Esophagus muscularis mucosa (tissue), 4 donors: ENCODE measurements at places on chromosomes 5 and 9. TPM values are rescaled to one million over a fixed set of nuclear protein-coding genes. Genes with fewer than 3 reads are reported as not detected.

DNA sequence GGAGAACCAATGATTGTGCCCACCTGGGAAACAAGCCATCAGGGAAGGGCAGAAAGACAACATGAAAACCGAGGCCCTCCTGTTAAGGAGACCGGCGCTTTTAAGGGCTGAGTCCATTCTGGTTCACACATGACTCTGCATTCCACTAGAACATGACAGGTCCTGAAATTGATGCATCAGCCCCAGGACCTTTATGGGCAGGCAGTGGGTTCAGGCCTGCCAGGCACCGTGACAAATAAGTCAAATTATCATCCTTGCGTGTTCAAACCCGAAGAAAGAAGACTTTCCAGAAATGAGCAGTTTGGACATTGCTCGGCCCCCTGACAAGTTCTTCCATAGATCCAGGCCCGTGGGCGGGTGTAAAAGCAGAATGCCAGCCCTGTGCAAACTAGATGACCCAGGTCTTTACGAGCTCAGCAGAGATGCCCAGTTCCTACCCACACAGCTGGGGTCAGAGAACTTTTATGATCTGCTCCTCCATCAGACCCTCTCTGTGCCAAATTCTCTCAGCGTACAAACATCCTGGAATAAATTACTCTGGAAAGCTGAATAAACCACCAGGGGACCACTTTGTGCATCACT lies 295.5 kb upstream of the WWC1 start:
- no peaks in the 10 kb centered on the region for H3K27me3 ChIP-seq
- H3K27ac ChIP-seq = no peak overlapping the region
- H3K4me1 ChIP-seq = no peaks in the 10 kb centered on the region

GRCh38 chr5:98816582-98817222 lies 43.2 kb downstream of the RGMB start:
- H3K4me3 ChIP-seq = no peak overlapping the region
- no peaks in the 10 kb centered on the region for H3K36me3 ChIP-seq
- DNase-seq = no peak
- no peak overlapping the region for H3K27ac ChIP-seq
- no peaks in the 10 kb centered on the region for H3K27me3 ChIP-seq

DNA sequence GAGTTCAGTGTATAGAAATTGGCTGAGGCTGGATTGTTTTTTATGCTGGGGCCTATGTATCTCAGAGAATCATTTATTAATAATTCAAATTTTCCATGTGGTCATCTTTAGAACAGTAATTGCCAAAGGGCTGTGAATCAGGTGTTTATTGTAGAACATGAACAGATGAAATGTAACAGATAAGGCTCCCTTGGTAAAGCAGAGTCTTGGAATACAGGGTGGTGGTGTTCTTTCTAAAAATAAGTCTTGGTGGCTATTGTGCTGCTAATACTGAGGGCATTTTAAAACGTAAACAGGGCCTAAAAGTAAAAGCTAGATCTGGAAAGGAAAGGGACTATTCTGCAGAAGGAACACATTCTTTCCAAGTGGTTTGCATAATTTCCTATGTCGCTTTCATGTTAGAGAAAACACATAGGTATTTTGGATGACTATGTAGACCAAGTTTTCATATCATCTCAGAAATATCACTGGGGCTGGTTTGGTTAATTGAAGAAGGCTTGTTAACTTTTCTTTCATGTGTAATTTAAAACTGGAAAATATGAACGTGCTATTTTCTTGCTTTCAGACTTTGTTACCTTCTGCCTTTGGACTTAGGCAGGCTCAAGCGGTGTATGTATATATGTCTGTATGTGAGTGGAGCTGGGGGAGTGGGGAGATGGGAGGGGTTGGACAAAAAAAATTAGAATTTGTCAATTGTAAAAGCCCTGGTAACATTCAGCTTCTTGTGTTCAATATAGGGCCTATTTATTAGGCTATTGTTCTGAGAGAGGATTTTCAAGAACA lies 119.9 kb upstream of the ANKRD55 start:
- no peaks in the 10 kb centered on the region for H3K27me3 ChIP-seq
- H3K4me3 ChIP-seq = no peak overlapping the region
- H3K27ac ChIP-seq = no peak overlapping the region
- H3K4me1 ChIP-seq = peaks cover 24% of the 10 kb centered on the region

GRCh38 chr5:87770601-87771121 lies 357.9 kb upstream of the CCNH start:
- H3K4me1 ChIP-seq = no peaks in the 10 kb centered on the region
- no peak overlapping the region for H3K4me3 ChIP-seq
- no peak for DNase-seq
- no peaks in the 10 kb centered on the region for H3K36me3 ChIP-seq

- H3K4me1 ChIP-seq = peaks cover 6% of the 10 kb centered on the region
- DNase-seq = no peak
- H3K36me3 ChIP-seq = peaks cover 4% of the 10 kb centered on the region
- no peak overlapping the region for H3K4me3 ChIP-seq
- no peak overlapping the region for H3K27ac ChIP-seq
Observed at GRCh38 chr9:104775574-104775936, 11.6 kb downstream of the NIPSNAP3B start.

DNA sequence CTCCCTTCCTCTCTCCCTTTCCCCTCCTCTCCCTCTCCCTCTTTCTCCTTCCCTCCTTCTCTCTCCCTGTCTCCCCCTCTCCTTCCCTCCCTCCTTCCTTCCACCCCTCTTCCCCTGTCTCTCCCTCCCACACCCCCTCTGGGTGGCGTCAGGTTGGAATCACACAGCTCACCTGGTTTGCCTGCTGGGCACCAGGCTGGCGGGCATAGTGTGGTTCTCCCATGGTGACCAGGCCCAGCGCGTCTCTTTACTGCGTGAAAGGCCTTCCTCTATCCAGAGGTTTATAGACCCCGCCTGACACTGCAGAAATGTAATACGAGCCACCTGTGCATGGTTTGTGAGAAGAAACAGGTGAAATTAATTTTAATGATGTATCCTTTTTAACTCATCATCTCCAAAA lies 76.2 kb downstream of the MRPL36 start:
- H3K4me1 ChIP-seq = no peaks in the 10 kb centered on the region
- H3K36me3 ChIP-seq = no peaks in the 10 kb centered on the region
- no peak overlapping the region for H3K27ac ChIP-seq
- no peak for DNase-seq
- H3K4me3 ChIP-seq = no peak overlapping the region

DNA sequence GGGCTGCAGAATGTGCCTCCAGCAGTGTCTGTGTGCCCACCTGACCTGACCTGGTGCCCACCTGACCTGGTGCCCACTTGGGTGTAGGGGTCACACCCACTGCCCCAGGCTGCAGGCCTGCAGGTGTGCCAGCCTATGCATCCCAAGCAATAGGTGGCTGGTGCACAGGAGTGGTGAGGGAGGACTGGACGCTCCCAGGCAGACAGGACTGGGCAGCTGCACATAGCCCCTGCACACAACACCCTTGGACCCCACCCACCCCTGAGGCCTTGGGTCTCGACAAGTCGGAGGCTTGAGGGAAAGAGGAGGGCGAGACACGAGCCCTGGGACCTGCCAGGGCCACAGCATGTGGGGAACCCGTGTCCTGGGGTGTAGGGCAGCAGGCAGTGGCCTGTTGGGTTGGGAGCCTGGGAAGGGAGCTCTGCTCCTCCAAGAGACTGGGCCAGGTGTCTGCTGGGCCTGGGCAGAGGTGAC lies 10.8 kb upstream of the NRARP start:
- peaks cover 8% of the 10 kb centered on the region for H3K27me3 ChIP-seq
- peaks cover 25% of the 10 kb centered on the region for H3K4me1 ChIP-seq
- H3K36me3 ChIP-seq = no peaks in the 10 kb centered on the region
- H3K4me3 ChIP-seq = no peak overlapping the region

DNA sequence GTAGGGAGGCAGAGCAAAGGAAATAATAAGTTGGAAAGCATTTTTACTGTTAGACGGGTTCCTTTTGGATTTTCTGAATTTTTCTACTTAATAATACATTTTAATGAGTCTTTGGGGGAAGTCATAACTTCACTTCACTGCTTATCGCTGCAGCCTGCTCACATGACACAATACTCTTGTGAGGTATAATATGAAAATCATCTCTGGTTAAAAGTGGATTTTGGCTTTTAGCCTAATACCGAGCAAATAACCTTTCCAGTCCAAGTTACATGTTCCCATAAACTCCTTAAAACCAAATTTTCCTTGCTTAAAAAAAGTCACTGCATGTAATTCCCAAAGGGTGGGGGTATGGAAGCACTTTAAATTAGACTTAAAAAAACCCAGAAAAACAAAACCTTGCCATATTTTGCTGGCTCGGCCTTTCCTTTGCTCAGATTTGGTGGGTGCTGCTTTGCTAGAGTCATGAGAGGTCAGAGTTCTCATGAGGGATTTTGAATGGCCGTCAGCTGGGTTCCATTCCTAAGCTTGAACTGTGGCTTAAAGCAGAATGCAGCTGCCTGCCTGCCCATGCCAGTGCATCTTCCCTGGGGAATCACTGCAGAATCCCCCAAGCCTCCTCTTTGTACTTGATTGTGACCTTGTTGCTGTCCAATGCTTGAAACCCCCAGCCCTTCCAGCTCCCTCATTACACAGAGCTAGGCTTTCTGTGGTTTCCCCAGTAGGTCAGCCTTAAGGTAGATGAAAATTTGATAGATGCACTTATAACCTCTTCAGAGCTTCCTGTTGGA lies 331.8 kb downstream of the KDM4C start:
- peaks cover 9% of the 10 kb centered on the region for H3K36me3 ChIP-seq
- no peak for DNase-seq
- H3K27ac ChIP-seq = no peak overlapping the region
- H3K27me3 ChIP-seq = no peaks in the 10 kb centered on the region
- H3K4me3 ChIP-seq = no peak overlapping the region
- H3K4me1 ChIP-seq = peaks cover 7% of the 10 kb centered on the region

GRCh38 chr5:62143268-62144229 lies 162.5 kb upstream of the KIF2A start:
- H3K4me1 ChIP-seq = no peaks in the 10 kb centered on the region
- H3K4me3 ChIP-seq = no peak overlapping the region
- no peaks in the 10 kb centered on the region for H3K27me3 ChIP-seq
- no peak overlapping the region for H3K27ac ChIP-seq

DNA sequence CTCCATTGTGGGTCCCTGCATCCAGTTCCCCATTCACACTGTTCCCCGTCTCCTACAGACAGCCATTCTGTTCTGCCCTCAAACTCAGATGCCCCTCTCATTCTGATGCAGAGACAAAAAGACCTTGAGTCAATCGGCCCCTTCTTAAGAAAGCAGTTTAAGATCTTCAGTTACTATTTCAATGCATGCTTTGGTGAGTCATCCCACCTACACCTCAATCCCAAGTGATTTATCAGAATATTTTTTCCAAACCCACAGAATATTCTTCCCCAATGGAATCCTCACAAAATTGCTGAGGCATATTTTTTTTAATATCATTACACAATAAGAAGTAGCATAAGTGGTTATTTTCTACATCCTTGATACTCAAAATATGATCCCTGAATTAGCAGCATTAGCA lies 92.4 kb upstream of the SLC1A1 start:
- DNase-seq = no peak
- H3K36me3 ChIP-seq = no peaks in the 10 kb centered on the region
- H3K27me3 ChIP-seq = no peaks in the 10 kb centered on the region
- H3K27ac ChIP-seq = no peak overlapping the region

DNA sequence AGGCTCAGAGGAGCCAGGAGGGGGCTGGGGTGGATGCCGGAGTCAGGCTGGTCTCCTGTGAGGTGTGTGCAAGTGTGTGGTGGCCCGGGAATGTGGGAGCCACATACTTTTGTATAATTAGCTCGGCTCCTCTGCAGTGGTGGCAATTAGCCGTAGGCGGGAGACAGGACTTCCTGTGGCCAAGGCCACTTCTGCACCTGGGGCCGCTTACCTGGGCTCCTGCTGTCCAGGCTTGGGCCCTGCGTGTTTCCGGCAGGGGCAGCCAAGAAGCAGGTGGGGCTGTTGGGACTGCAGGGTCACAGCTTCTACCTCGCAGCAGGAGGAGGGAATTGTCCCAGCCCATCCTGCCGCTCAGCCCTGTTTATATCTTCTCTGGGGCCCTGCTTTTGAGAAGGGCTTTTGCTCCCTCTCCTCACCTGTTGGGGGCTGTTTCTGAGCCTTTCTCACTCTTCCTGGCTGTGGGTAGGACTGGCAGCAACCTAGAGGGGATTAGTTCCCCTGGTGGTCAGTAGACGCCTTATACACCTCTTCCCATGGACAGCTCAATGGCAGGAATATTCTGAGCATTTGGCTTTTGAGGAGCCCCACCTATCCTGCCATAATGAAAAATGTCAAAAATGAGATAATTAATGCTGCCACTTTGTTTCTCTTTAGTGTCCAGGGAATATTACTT lies 145.4 kb upstream of the PITX1 start:
- H3K27ac ChIP-seq = no peak overlapping the region
- no peaks in the 10 kb centered on the region for H3K27me3 ChIP-seq
- DNase-seq = no peak
- H3K36me3 ChIP-seq = no peaks in the 10 kb centered on the region
- H3K4me1 ChIP-seq = no peaks in the 10 kb centered on the region

- no peak for DNase-seq
- no peak overlapping the region for H3K4me3 ChIP-seq
- H3K36me3 ChIP-seq = peaks cover 59% of the 10 kb centered on the region
- H3K27ac ChIP-seq = peak overlapping the region; percentile 69
- no peaks in the 10 kb centered on the region for H3K27me3 ChIP-seq
Observed at GRCh38 chr5:151195622-151196021, 28.3 kb downstream of the CCDC69 start.

GRCh38 chr5:180161420-180162303 lies 47.3 kb downstream of the RASGEF1C start:
- H3K4me1 ChIP-seq = no peaks in the 10 kb centered on the region
- H3K27me3 ChIP-seq = no peaks in the 10 kb centered on the region
- no peaks in the 10 kb centered on the region for H3K36me3 ChIP-seq

PCDHB12 gene
- total RNA-seq = 3.3 TPM

SHOC1 gene
- not detected for total RNA-seq

TMOD1 gene
- 97.6 TPM for total RNA-seq

ECM2 gene
- 9.1 TPM for total RNA-seq

GOLGA2 gene
- 71.1 TPM for total RNA-seq

TEX48 gene
- total RNA-seq = not detected

COL15A1 gene
- total RNA-seq = 150 TPM

GDA gene
- total RNA-seq = not detected

ADGRV1 gene
- 0.42 TPM for total RNA-seq

ARL14EPL gene
- total RNA-seq = not detected
